Smooth muscle cell of the umbilical artery (primary cell): ENCODE measurements at places on chromosomes 7 and 10. TPM values are rescaled to one million over a fixed set of nuclear protein-coding genes. Genes with fewer than 3 reads are reported as not detected.

DPP6 gene
- total RNA-seq = not detected in 2 replicates

RPEL1 gene
- 0.09 TPM in 1 of 2 replicates, not detected in the other for total RNA-seq

LIPK gene
- not detected in 2 replicates for total RNA-seq

COL28A1 gene
- total RNA-seq = 0.32 TPM in 1 of 2 replicates, not detected in the other

CDC14C gene
- total RNA-seq = not detected in 2 replicates

SLC18A3 gene
- total RNA-seq = not detected in 2 replicates

DDC gene
- total RNA-seq = not detected in 2 replicates

INHBA gene
- 195 and 257 TPM in 2 replicates for total RNA-seq

OR13A1 gene
- total RNA-seq = not detected in 2 replicates

CLDN4 gene
- 0.89 and 7.7 TPM in 2 replicates for total RNA-seq

AKR1C3 gene
- total RNA-seq = 1.2 TPM in 2 replicates

RSPH10B gene
- total RNA-seq = 0.89 TPM in 1 of 2 replicates, not detected in the other

GJC3 gene
- not detected in 2 replicates for total RNA-seq

IFT22 gene
- 18.9 and 23.8 TPM in 2 replicates for total RNA-seq

NUTM2A gene
- 0.30 and 0.37 TPM in 2 replicates for total RNA-seq

PNLIP gene
- total RNA-seq = not detected in 2 replicates

IDI2 gene
- total RNA-seq = not detected in 2 replicates

BTBD16 gene
- not detected in 2 replicates for total RNA-seq

ASB10 gene
- not detected in 2 replicates for total RNA-seq

SHTN1 gene
- total RNA-seq = 1.5 and 2.9 TPM in 2 replicates

MMP21 gene
- total RNA-seq = under 0.01 TPM in 1 of 2 replicates, not detected in the other

C10orf53 gene
- total RNA-seq = not detected in 2 replicates

CALCR gene
- total RNA-seq = not detected in 2 replicates

DDX56 gene
- total RNA-seq = 39.8 and 48.2 TPM in 2 replicates
